ENCODE measurements at places on chromosomes 7 and 10.

DNA sequence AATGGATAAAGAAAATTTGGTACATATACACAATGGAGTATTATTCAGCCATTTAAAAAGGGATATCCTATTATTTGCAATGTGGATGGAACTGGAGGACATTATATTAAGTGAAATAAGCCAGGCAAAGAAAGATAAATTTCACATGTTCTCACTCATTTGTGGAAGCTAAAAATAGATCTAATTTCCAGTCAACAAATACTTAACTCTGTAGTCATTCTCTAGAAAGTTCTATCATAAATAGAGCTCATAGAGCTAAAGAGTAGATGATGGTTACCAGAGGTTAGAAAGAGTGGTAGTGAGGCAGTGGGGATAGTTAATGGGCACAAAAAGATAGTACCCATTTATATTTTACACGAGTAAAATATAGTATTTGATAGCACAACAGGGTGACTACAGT is 104.2 kb upstream of the SLC13A1 start:
- no peaks in the 10 kb centered on the region for H3K27me3 ChIP-seq
- H3K4me1 ChIP-seq, result no peaks in the 10 kb centered on the region
- no peak for DNase-seq

GRCh38 chr7:128000854-128001265 is 30.4 kb downstream of the LRRC4 start:
- no peak overlapping the region for H3K4me3 ChIP-seq
- H3K27me3 ChIP-seq, result no peaks in the 10 kb centered on the region
- H3K36me3 ChIP-seq, result peaks cover 25% of the 10 kb centered on the region
- H3K27ac ChIP-seq, result no peak overlapping the region
- no peak for DNase-seq

DNA sequence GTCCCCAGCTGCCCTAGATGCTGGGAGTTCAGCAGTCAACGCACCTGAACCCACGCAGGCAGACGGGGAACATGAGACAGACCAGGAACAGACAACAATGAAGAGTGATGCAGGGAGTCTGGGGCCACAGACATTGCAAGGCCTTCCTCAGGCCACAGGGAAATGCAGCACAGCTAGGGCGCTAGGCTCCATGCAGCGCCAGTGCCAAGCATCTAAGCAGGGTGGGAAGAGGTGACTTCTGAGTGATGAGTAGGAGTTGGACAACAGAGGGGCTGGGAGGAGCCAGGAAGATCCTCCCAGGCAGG is 7.7 kb upstream of the RET start:
- no peak for DNase-seq
- H3K27ac ChIP-seq, result no peak overlapping the region
- no peaks in the 10 kb centered on the region for H3K4me1 ChIP-seq
- H3K4me3 ChIP-seq, result no peak overlapping the region
- peaks cover 38% of the 10 kb centered on the region for H3K27me3 ChIP-seq

DNA sequence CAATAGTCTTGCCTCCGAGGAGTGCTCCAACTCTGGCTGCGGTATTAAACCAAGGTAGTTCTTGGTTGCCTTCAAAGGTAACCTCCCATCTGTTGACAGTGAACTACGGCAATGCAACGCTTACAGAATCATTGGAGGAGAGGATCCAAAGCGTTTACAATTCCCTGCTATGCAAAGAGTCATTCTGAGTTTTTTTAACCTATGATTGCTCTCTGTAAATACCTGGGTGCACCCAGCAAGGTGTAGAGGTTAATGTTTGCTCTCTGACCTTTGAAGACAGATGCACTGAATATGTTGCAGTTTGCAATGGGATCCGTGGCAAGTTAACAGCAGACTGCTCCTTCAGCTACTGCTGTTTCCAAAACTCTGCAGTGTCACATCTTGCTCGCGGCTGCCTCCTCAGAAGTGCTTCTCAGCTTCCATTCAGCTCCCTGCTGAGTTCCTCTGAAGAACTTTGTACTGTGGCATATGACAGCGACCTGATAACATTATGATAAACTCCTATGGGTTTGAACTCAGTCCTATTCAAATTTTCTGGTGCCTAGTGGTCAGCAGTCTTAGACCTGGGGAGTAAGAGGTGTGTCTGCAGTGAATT is 29.0 kb downstream of the KIAA1217 start:
- peaks cover 9% of the 10 kb centered on the region for H3K4me1 ChIP-seq
- no peaks in the 10 kb centered on the region for H3K27me3 ChIP-seq
- no peaks in the 10 kb centered on the region for H3K36me3 ChIP-seq
- no peak overlapping the region for H3K4me3 ChIP-seq

- no peaks in the 10 kb centered on the region for H3K4me1 ChIP-seq
- no peaks in the 10 kb centered on the region for H3K27me3 ChIP-seq
- H3K27ac ChIP-seq, result no peak overlapping the region
- H3K36me3 ChIP-seq, result no peaks in the 10 kb centered on the region
- H3K4me3 ChIP-seq, result no peak overlapping the region
- DNase-seq, result no peak
These were observed 551.7 kb downstream of the GRM8 start for GRCh38 chr7:126700807-126701604.
